ENCODE measurements at places on chromosomes 2 and 18.

DNA sequence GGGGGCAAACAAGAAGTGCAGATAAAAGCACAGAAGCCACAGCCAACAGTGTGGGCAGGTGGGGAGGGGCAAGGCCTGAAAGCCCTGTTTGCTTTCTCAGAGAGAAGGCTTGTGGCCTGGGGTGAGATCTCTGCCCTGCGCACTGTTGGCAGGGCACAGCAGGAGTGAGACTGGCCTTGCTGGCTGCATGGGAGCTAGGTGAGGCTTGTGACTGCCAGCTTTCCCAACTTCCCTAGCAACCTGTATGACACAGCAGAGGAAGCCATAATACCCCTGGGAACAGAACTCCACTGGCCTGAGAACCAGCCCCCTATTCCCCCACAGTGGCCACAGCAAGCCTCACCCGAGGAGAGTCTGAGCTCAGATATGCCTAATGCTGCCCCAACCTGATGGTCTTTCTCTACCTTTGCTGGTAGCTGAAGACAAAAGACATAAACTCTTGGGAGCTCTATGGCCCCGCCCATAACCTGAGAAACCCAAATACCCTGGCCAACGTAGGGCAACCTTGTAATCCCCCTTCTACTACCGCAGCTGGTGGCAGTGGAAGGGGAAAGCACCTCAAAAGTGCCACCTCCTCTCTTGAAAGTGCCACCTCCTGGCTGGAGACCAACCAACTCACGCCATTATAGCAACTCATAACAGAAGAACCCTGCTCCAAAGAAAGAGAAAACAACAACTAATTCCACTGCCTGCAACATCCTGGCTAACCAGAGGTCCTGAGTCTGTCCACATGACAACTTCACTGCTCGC is 44.4 kb downstream of the LCT start:
- DNase-seq: no peak

- no peak for DNase-seq
These were observed 137.1 kb upstream of the TACR1 start for GRCh38 chr2:75336451-75336850.

GRCh38 chr18:5890331-5891183 is 4.8 kb downstream of the TMEM200C start:
- no peak for DNase-seq

DNA sequence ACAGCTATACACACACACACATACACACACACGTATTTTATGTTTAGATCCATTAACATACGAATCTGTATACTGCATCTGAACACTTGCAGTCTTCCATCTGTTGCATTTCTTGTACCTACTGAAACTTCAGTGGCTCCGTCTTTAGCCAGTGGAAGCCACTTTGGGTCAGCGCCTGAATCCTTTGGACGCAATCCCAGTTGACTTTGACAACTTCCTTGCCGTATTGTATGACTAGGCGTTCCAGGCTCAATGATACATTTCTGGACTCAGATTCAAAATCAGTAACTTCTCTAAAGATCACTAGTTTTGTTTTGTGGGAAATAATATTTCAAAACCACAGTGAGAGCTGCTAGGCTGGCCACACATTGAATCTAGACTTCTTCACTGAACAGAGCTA is 101.5 kb upstream of the GPC1 start:
- DNase-seq: no peak

DNA sequence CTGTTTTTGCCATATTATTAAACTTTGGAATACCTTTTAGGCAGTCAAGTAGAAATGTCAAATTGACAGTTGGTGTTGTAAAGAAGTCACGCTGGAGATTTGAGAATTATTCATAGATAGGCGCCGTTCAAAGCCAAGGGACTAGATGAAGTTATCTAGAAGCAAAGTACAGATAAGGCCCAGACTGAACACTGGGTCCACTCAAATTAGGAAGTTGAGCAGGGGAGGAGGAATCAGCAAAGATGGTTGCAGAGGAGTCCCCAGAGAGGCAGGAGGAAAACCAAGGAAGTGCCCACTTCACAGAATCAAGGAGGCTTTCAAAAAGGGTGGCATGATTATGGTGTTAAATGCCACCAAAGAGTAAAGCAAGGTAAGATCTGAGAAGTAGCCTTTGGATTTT is 9.6 kb upstream of the ALS2 start:
- DNase-seq: no peak

- no peak for DNase-seq
These were observed 83.1 kb upstream of the RBM44 start for GRCh38 chr2:237715459-237715947.

DNA sequence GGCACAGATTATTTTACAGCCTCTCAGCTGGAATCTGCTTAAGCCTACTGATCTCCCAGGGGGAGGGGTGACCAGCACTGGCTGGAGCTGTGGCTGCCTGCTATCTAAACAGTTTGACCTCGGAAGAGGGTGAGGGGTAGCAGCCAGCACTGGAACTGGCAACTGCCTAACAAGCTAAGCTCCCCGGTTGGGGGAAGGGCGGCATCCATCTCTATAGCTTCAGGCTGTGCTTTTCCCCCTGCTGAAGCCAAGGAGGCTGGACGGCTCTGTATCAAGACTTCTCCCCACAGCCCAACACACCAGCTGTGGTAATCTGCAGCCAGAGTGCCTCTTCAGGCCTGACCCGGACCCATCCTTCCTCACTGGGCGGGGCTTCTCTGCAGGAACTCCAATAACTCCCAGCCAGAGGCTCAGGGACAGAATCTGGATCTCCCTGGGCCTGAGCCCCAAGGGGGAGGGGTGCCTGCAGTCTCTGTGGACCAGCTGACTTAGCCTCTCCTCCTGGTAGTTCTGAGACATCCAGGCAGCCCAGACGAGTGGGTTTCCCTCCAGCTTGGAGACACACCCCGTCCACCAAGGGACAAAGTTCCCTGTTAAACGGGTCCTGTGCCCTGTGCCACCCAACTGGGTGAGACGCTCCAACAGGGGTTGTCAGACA is 560.2 kb downstream of the LRP1B start:
- DNase-seq: no peak

Measured in activated gamma-delta T cell (primary cell).